ENCODE measurements at places on chromosomes 4 and X. TPM values are rescaled to one million over a fixed set of nuclear protein-coding genes. Genes with fewer than 3 reads are reported as not detected.
A peak's percentile ranks its signal among the peaks of the same experiment; 100 is the strongest.

NUP62CL gene
- total RNA-seq, result 6.8 TPM

- DNase-seq, result no peak
- no peak overlapping the region for H3K27ac ChIP-seq
- H3K36me3 ChIP-seq, result no peaks in the 10 kb centered on the region
Measured at GRCh38 chrX:30812326-30812725, 76.7 kb downstream of the TAB3 start.

GRCh38 chr4:112513971-112514646 is 1.9 kb downstream of the NEUROG2 start:
- no peaks in the 10 kb centered on the region for H3K36me3 ChIP-seq
- H3K27ac ChIP-seq, result no peak overlapping the region
- H3K4me3 ChIP-seq, result peak overlapping the region; percentile 53
- no peak for DNase-seq

HTN3 gene
- total RNA-seq, result not detected

Data from liver (tissue), 10 donors.